ENCODE measurements at places on chromosomes 1 and 21.
A peak's percentile ranks its signal among the peaks of the same experiment; 100 is the strongest.

- DNase-seq = no peak
These were observed 274.0 kb upstream of the ADAMTS5 start for GRCh38 chr21:27240839-27241238.

GRCh38 chr1:55848906-55849305 is 633.7 kb upstream of the USP24 start:
- no peak for DNase-seq

DNA sequence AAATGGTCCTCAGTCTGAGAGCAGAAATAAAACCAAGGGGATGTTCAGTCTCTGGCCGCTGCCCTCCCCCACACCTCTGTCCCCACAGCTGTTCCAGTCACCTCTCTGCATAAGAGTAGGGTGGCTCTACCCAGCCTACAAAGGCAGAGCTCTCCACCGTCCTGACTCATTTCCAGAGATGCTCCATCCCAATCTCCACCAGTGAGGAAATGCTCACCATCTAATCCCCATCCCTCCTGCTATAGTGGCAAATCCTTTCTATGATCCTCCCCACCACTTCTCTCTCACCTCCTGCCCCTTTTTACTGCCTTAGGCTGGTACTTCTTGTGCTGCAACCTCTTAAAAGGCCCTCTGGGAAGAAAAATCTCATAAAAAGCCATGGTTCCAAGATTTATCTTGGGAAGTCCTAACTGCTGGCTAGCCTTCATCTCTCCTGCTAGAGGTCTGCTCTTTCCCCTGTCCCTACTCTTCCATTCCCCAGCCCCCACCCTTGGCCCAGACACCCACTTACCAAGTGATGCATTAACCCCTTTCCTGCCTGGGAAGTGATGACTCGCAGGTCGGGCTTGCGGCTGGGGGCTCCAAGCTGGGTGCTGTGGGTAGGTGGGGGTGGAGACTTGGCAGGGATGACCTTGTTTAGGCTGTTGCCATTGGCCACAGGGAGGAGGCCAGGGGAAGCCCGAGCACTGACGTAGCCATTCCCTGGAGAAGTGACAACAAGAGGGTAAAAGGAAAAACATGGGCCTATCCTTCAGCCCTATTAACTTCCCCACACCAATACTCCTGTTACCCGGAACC is 23.9 kb downstream of the MEF2D start:
- DNase-seq = peak; percentile 68

GRCh38 chr1:244352156-244352830 is 99.4 kb downstream of the ADSS2 start:
- DNase-seq = no peak

DNA sequence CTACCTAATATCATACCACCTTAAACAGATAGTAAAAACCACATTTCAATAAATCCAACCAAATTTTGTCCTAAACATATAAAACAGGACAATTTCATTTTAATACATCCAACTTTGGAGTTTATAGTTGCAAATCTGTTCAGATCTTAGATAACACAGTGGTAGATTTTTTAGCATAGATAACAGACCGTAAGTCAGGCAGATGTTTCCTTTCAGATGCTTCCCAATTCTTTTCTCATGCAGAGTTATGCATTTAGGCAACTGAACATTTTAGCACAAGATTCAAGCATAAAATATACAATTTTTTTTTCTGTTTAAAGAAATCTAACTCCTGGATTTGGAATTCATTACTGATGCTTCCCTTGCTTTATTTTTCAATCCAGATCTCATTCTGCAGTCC is 156.5 kb upstream of the ZNHIT6 start:
- DNase-seq = no peak

GRCh38 chr1:43763497-43763973 is 56.2 kb downstream of the ST3GAL3 start:
- peak; percentile 37 for DNase-seq

GRCh38 chr1:41891199-41891896 is 27.4 kb downstream of the HIVEP3 start:
- DNase-seq = peak; percentile 62

GRCh38 chr1:61797045-61797755 is 54.9 kb downstream of the PATJ start:
- DNase-seq = no peak

DNA sequence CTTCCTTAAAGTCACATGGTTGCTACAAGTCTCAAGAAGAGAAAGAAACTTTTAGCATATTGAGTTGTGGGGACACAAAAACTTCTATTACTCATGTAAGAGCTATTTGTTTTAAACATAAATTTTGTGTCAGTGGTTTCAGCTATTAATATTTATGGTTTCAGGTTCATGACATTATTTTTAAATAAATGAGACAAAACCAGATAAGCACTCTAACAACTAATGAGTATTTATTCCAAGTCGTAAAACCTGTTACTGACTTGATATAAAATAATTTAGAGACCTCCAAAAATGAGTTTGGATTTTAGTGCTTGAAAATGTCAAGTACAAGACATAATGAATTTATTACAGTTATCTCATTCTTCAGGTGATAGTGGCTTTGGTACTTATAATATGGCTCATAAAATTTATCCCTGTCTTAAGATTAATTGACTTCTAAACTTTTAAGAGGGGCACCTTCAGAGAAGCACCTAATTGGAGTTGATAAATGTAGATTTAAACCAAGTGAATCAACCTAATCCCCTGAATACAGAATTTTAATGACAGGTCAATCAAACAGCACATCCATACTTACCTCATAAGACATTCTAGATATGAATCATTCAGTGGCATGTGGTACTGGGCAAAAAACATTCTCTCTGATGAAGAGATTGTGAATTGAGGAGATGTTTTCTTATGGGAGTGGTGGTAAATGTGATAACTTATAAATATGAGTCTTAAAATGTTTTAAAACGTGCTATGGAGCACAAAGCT is 167.7 kb upstream of the PTGFR start:
- no peak for DNase-seq

DNA sequence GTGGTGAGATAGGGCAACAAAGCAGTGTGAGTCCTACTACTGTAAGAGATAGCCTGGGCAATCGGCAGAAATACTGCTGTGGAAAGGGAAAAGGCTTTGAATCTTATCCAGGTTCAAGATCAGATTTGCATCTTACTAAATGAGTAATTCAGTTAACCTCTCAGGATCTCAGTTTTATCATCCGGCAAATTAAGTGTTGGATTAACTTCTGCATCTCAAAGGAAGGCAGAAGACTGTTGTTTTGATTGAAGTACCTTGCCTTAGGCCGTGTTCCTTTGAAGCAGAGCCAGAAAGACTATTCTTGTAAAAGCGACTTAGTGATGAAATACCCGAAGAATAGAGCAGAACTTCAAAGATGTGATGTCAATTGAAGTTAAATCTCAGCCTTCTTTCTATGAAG is 612.9 kb upstream of the USP24 start:
- no peak for DNase-seq

- DNase-seq = peak; percentile 52
These were observed 499 bp upstream of the SH3GLB1 start for GRCh38 chr1:86703696-86704457.

- DNase-seq = no peak
These were observed 2.1 kb downstream of the ARMH1 start for GRCh38 chr1:44676484-44677200.

DNA sequence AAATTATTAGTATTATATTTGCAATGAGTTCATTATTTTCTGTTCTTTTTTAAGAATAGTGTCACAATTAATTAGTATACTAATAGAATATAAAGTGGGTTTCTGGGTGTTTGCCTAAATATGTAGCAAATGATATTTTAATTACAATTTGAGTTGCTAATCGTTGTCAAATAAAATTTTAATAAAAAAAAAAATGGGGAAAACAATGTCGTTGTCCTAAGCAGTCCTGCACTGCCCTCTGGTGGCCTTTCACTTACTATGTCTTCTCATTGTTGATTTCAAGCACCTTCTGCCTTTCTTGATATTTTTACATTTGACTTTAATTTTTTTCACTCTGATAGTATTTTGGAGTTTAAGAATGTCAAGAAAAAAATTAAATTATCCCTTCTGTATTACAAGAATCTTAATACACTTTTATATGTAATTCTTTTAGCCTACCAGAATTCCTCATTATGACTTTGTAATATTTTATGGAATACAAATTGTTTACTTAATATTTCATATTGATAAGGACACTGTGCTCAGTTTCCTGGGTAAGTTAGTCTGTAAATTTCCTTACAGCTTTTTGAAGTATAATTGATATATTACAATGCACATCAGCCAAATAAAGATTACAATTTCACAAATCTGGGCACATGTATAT is 104.5 kb upstream of the FMN2 start:
- DNase-seq = peak; percentile 16

DNA sequence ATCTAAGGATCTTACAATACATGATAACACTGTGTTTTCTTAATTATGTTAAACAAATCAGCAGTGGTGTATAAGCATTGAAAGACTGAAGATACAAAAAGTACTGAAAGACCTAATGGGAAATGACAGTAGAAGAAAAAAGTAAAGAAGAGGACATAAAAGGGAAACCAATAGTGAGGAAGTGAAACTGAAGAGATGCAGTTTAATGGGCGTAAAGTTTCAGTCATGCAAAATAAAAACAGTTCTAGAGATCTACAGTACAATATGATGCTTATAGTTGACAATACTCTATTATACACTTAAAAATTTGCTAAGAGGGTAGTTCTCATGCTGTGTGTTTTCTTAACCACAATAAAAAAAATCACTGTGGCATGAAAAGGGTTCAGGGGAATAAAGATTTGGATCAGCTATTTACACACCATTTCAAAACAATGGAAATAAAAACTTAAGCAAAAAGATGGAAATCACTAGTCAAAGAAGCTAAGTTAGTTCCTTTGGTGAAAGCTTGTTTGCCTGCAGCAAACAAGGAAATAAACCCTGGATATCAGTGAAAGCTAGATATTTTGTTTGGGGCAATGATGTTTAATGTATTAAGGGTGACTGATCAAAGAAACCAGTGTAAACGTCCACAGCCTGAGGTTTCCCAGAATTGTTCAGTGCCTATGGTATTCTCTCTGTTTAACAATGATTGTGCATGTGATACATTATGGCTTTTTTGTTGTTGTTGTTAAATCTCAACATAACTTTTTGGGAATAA is 1160.8 kb upstream of the ADGRL2 start:
- no peak for DNase-seq

DNA sequence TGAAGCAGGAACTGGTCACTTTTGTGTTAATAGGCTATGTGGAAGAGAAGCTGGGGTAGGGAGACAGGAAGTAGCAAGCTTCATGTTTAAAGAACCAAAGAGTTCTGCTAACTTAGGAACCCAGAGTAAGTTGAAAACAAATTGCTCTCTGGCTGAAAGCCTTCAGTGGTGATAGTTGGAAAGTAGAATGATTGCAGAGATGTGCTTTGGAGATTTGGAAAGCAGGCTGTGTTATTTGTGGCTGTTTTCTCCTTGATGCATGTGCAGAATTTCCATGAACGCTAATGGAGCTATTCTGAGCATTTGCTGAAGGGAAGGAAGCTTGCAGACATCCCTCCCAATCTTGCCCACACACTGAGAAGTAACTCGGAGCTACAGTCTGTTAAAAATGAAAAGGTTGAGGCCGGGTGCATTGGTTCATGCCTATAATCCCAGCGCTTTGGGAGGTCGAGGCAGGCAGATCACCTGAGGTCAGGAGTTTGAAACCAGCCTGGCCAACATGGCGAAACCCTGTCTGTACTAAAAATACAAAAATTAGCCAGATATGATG is 45.7 kb downstream of the TCEANC2 start:
- DNase-seq = no peak

GRCh38 chr1:66349242-66349641 is 184.7 kb upstream of the SGIP1 start:
- no peak for DNase-seq

DNA sequence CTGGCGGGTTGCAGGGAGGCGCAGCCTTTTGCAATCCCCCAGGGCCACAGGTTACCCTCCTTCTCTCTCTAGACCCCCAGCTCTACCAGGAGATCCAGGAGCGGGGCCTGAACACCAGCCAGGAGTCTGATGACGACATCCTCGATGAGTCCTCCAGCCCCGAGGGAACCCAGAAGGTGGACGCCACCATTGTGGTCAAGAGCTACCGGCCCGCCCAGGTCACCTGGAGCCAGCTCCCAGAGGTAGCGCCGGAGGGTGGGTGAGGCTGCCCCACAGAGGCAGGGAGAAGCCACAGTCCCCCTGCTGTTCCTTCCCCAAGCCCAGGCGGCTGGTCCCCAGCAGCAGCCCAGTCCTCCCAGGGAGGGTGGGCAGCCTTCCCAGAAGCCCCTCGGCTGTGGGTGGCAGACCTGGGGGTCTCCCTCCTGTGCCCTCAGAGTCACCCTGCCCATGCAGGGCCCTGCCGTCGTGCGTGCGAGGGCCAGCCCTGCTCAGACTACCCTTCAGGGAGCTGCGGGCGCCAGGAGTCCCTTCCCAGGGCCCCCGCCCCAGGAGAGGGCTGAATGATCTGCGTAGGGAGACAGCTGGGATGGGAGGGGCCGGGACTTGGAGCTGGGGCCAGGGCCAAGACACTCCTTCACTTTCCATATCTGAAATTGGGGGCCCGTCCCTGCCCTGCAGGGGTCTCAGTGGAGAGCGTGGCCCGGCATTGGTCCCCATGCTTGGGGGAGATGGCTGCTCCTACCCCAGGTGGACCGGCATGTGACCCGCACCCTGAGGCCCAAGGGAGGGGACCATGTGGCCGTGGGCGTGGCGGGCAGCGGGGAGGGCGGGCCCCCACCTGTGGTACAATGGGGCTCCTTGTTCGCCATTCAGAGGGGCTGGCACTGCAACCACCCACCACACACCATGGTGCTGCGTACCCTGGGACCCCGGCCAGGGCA is 12.9 kb downstream of the ARHGEF16 start:
- DNase-seq = no peak

DNA sequence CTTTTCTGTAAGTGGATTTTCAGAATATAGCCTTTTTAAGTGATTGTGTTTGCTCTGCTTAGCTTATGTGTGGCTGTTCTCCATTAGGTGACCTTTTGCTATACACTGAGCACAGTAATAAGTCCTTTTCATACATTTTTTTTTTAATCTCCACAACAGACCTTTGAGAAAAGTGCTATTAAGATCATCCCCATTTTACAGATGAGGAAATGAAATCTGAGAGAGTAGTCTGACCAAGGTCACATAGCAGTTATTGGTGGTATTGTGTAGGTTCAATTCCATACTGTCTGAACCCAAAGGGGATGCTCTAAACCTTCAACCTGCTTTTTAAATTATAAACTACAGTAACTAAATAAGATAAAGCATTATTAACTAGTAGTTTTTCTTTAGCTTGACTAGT is 1.7 kb downstream of the PRRC2C start:
- DNase-seq = no peak

DNA sequence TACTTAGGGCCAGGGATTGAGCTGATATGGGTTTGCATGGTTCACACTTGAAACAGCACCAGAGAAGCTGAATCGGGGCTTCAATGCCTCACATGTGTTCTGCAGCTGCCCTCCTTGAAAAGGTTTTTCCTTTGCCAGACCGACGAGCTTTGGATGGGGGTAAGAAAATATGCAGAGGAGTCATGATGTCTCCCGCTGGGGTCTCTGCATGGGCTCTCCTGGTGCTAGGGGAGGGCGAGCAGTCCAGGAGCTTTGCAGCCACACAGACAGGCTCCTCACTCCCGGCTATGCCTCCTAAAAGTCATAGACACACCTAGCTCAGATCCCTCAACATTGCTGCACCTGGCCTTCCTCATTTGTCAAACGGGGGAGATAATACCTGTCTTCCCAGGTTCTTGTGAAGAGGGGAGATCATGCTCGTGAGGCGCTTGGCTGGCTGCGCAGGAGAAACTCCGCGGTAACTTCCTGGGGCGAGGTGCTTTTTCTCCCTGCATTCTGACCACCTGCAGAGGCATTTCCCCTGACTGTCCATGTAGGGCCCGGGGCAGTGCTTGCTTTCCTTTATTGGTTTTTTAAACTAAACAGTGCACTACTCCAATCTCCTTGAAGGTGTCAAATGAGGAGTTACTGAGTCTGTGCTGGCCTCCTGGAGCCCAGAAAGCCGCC is 112.4 kb downstream of the PLXNA2 start:
- no peak for DNase-seq
